Stimulated activated CD4-positive, alpha-beta T cell treated with anti-CD3 and anti-CD28 coated beads, Interleukin-15, amount 100 ng/mL, for 24 hours (primary cell): ENCODE measurements at places on chromosomes 3 and 15.

DNA sequence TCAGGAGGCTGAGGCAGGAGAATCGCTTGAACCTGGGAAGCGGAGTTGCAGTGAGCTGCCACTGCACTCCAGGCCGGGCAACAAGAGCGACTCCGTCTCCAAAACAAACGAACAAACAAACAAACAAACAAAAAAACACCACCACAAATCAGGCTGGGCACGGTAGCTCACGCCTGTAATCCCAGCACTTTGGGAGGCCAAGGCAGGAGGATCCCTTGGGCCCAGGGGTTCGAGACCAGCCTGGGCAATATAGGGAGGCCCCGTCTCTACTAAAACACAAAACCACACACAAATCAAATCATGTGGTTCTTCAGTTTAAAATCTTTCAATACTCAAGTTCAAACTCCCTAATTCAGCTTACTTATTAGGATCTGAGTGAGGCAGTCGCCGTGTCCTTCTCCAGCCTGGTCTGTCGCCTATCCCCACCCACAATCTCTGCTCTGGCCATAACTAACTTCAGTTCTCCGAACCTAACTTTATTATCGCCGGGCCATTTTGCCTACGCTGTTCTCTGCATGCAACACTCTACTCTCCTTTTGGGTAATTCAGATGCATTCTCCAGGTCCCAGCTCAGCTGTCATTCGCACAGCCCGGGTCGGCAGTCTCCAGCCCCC lies 660 bp upstream of the RTF1 start:
- peak; percentile 7 for DNase-seq

- no peak for DNase-seq
Observed at GRCh38 chr3:174767853-174768382, 91.2 kb upstream of the NAALADL2 start.

- DNase-seq, result no peak
Observed at GRCh38 chr15:49900903-49901235, 218.2 kb downstream of the ATP8B4 start.

DNA sequence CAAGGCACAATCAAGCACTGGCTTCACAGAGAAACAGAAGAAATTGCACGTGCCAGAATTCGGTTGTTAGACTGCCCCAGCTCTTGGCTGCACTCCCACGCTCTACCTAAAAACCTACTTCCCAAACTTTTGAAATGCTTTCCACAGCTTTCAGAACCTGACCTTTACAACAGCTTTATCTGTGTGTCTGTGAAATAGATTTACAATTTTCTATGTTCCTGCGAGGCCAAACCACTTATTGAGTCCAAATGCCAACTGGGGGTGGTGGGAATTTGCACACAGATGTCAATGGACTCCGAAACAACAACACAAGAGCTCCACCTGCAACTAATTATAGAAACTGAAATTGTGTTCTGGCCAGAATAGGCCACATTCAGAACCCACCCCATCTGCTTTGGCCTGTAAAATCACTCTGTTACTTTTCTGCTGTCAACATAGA lies 44.6 kb downstream of the ERC2 start:
- no peak for DNase-seq

DNA sequence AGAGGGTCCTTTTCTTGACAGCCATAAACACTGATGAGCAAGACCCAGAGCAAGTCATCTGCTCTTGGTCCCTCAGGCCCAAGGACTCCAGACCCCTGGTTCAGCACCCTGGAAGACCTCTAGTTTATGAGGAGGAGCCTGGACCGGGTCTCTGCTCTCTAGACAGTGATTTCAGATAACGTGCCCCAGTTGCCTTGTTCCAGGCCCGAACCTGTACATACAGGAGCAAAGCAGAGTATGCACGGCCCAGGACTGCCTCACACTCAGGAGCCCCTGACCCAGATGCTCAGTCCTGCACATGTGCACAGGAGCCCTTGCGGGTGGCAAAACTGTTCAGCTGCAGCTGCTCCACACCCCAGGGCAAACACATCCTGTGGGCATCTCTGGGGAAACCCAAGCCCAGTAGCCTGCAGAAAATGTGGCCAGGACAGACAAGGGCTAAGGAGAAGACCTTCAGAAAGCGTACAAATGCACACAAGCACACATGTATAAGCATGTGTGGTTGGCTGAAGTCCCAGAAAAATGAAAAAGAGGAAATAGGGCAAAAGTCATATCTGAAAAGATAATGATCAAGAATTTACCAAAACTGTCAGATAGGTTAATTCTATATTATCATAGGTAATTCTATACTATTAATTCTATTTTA lies 59.9 kb upstream of the CORO2B start:
- no peak for DNase-seq

DNA sequence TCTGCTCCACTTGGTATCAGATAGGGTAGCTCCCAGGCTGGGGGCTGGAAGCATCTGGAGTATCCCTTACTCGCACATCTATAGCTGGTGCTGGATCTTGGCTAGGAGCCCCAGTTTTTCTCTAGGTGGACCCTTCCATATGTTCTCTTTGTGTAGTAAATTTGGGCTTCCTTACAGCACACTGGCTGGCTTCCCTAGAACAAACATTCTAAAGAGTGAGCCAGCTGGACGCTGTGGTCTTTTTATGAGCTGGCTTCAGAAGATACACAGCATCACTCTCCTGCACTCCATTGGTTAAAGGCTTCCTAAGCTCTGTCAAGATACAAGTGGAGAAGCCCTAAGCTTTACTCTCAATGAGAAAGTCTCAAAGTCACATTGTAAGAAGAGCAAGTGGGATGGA lies 322.1 kb downstream of the WDR72 start:
- DNase-seq, result no peak

- no peak for DNase-seq
Observed at GRCh38 chr3:162165346-162165745, 668.7 kb downstream of the OTOL1 start.

- DNase-seq, result peak; percentile 42
Observed at GRCh38 chr3:151135541-151136337, 50.3 kb downstream of the MED12L start.

DNA sequence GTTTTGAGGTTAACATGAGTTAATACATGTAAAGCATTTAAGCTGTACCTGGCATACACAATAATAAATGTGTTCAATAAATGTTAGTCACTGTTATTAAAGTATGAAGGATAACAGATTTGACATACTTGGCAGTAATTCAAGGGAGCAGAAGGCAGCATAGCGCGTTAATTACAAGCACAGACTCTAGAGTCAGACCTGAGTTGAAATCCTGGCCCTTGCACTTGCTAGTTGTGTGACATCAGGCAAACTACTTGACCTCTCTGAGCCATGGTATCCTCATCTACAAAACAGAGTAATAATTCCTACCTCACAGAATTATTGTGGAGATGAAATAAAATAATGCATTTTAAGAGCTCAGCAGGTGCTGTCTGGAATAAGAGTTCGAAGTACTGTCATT lies 5.4 kb downstream of the IFT122 start:
- DNase-seq, result no peak

- DNase-seq, result peak; percentile 81
Observed at GRCh38 chr3:72520690-72521308, 327.4 kb downstream of the SHQ1 start.

GRCh38 chr3:55017876-55018275 lies 90.0 kb upstream of the LRTM1 start:
- DNase-seq, result no peak

- peak; percentile 29 for DNase-seq
Observed at GRCh38 chr15:92733934-92734521, 78.5 kb upstream of the FAM174B start.

GRCh38 chr3:104385421-104385820 lies 981.3 kb upstream of the ALCAM start:
- no peak for DNase-seq

- DNase-seq, result no peak
Observed at GRCh38 chr3:127640042-127640355, 11.0 kb downstream of the PODXL2 start.

GRCh38 chr3:133362539-133362938 lies 37.3 kb upstream of the BFSP2 start:
- no peak for DNase-seq

- DNase-seq, result no peak
Observed at GRCh38 chr3:153339065-153339464, 177.0 kb downstream of the RAP2B start.

DNA sequence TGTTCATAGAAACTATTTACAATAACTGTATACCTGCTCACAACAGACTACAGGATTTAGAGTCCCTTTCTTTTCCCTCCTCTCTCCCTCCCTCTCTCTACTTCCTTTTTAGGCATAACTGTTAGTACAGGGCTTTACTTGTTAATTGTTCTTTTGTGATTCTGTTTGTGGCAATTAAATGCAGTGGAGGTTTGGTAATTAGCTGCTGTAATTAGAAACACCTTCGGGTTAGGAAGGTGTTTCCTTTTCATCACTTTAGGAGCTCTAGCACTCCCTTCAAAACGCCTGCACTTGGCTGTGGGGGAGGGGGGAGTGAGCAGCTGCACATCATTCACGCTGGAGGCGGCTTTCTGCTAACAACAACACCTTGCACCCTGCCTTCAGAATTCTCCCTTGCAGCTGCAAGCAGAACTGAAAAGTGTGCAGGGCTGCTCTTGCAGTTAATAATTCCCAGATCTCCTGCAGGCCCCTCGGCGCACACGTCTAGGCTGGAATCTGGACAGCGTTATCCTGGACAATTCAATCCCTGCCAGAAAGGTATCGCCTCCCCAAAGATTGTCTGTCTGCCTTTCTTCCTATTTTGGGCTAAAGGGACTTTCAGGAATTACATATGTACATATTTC lies 242.6 kb upstream of the RGMA start:
- DNase-seq, result no peak

- DNase-seq, result no peak
Observed at GRCh38 chr3:148101061-148101460, 596.6 kb upstream of the AGTR1 start.

- no peak for DNase-seq
Observed at GRCh38 chr3:131786386-131786785, 248.4 kb downstream of the CPNE4 start.

DNA sequence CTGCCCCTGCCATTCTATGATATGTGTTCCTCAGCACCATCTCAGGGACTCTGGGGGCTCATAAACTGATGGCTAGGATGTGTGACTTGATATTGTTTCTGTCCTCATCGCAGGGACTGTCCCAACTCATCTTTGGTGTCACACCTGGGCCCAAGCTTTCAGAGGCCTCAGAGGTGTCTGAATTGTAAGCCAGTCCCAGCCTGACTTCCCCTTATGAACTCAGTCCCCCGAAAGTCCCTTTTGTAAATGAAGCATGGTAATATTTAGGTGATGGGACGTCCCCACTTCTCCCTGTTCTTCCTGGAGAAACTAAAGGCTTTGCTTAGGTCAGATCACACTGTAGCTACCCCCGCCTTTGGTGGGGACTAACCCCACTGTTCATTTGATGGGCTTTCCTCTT lies 142.4 kb upstream of the TLE3 start:
- DNase-seq, result peak; percentile 41

GRCh38 chr15:39920510-39921273 lies 626 bp upstream of the GPR176 start:
- peak; percentile 90 for DNase-seq

DNA sequence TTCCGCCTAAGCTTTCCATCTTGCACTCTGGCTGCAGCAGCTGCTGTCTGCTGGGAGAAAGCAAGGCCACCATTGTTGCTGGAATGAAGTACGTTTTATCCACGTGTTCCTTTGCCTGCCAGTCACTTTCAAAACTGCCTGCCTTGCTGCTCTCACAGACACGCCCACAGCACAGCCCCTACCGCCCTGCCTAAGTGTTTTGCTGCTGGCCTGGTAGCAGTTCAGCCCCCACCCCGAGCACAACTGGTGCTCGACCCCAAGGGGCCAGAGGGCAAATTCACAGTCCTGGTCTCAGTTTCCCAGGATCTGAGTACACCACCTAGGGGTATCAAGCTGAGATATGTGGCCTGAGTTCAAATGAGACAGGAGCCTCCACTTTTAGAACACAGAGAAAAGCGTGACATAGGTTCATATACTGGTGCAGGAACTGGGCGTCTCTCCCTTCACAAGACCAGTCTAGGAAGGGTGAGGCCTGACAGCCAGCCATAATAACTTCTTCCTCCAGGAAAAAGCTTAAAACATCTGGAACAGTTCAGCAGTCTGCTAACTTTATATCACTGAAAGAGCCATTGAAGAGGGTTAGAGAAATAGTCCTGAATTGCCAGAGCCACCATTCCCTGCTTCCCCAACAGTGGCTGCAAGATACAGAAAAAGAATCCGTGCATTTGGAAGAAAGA lies 1012.3 kb downstream of the ZPLD1 start:
- no peak for DNase-seq

DNA sequence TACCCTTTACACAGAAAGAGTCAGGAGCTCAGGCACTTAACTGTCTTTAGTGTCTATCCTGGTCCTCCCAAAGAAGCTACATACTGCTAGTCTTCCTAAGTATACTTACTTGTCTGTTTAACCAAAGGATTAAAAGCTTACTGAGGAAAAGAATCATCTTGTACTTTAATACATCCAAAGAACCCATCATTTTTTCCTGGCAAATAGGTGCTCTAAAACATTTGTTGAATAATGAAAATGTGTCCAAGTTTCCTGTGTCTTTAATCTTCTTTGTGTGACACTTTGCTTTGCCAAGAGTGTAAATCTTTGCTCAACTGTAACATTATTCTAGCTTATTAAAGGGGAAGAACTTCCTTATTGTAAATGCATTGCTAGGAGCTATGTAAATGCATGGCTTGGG lies 519.2 kb downstream of the OTOL1 start:
- no peak for DNase-seq

DNA sequence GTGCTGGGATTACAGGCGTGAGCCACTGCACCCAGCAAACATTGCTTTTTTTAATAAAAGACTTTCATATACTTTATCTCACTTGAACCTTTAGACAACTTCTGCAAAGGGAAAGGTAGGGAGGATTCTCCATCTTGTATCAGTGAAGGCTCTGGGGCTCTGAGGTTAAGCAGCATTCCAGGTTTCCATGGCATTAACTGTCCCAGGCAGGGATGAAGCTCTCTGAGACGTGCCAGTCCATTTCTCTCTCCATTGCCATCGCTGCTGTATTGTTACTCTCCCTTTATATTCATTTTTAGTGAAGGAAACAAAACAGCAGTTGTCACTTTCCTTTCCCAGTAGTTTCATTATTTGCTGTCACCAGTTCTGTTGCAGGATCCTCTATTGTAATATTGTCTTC lies 342.4 kb downstream of the LPP start:
- no peak for DNase-seq

DNA sequence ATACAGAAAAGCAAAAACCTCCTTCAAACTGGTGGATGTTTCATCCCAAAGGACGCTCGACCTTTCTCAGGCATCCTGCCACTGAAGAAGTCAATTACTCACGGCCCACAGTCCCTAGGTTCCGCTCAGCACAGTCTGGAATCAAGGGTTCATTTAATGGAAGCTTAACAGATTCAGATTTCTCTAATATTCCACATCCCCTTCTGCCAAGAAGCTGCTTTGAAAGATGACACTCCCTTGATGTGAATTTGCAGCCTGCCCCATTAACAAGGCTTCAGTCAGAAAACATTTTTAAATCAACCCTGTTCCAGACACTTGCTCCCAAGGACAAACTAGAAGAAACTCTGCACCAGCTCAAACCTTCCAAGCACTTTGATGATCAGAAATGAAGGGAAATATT lies 81.2 kb downstream of the LIPC start:
- no peak for DNase-seq

- DNase-seq, result no peak
Observed at GRCh38 chr3:155815030-155815545, 9.0 kb upstream of the C3orf33 start.

GRCh38 chr15:27589260-27589659 lies 509.9 kb downstream of the OCA2 start:
- no peak for DNase-seq

- no peak for DNase-seq
Observed at GRCh38 chr3:28586325-28586724, 237.7 kb upstream of the AZI2 start.

- DNase-seq, result peak; percentile 65
Observed at GRCh38 chr3:30631243-30631904, 25.0 kb downstream of the TGFBR2 start.

- no peak for DNase-seq
Observed at GRCh38 chr15:22827125-22827524, 11.3 kb upstream of the NIPA2 start.
